Putamen (tissue), 1 donor: ENCODE measurements at places on chromosomes 16 and 17.

DNA sequence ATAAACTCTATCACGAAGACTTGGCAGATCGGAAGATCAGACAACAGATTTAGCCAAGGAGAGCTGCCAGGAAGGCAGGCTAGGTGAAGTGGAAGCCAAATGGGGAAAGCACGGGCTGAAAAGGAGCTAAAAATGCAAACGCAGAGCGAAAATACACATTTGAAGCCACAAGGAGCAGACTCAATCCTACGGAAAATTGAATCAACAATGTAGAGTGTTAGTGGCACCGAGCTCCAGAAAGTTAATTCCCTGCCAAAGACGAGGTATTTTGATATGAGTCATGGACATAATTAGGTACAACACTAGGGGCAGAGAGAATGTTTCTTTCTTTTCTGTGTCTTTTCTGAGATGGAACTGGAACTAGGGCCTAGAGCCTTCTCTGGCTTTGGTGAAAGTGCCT is 20.7 kb downstream of the GSG1L start:
- no peak for DNase-seq

GRCh38 chr16:1414532-1415260 is at the start of gene UNKL:
Gene UNKL, minus strand, starts transcription at chr16:1414704. Its CDS starts 13 bp downstream, at chr16:1414691.
- DNase-seq = no peak

- no peak for DNase-seq
These were observed 50.5 kb downstream of the WWP2 start for GRCh38 chr16:69812688-69813014.

- no peak for DNase-seq
These were observed 26.3 kb downstream of the ERN1 start for GRCh38 chr17:64103391-64104364.

DNA sequence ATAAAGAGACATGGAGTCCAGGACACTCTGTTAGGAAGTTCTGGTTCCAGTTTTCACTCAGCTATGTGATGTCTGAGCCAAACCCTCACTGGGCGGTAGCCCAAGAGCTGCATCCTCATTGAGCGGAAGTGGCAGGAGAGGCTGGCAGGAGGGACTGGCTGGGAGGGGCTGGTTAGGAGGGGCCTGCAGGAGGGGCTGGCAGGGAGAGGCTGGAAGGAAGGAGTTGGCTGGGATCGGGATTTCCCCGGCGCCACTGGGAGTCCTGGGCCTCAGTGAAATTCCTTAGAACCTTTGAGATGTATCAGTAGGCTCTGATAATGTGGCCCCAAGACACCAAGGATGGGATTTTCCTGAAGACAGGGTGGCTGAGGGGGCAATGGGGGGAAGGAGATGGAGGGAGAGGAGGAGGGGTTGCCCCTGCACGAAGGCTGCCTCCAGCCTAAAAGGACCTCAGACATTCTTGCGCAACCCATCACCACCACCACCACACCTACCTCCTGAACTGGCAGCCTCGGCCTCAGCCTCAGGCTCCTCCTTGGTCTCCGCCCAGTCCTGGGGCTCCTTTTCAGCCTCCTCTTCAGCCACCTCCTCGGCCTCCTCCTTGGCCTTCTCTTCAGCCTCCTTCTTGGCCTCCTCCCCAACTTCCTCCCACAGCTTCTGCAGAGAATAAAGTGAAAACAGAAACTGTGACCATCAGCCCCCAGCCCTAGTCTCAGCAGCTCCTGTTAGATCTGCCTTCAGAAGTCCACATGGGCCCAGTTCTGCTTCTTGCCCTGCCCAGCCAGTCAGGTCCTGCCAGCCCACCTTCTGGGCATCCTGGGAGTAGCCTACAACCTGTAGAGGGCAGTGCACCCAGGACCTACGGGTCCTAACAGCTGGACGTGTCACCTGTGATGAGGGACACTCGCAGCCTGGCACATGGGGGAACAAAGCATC is 31.7 kb downstream of the CNGB1 start:
- DNase-seq = no peak

GRCh38 chr16:19210280-19210924 is 42.4 kb downstream of the SYT17 start:
- DNase-seq = no peak

- DNase-seq = no peak
These were observed 44.3 kb upstream of the CRHR1 start for GRCh38 chr17:45739786-45740185.

DNA sequence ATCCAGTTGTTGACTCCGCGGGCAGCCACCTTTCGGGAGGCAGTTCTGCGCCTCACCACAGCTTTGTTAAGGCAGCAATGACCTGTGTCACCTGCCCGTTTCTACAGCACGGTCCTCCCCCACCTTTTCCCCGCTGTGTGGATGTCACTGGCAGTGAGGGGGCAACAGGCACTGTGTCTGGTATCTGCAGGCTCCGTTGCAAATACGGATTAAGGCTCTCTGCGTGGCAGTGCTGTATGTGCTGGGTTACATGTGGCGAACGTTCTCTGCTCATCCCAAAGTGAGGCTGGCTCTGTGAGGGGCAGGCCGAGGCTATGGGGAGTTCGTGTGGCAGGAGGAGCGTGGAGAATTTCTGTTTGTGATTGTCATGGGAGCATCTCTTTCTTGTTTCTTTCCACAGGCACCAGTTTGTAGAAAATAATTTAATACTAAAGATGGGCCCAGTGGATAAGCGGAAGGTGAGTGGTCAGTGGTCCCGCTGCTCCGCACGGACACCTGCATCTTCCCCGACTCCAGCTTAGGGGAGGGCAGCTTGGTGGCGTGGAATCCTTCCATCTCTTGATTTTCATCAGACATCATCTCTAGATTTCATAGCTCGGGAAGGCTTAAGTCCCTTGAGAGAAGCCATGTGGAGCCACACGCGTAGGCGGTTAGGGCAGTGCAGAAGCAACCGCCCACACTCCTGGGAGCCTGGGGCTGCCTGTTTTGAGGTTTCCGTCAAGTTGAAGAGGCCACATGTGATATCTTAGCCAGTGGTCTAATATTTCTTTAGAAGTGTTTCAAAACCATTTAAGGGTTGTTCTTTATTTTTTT is 57.8 kb downstream of the PDPK1 start:
- peak; percentile 17 for DNase-seq

DNA sequence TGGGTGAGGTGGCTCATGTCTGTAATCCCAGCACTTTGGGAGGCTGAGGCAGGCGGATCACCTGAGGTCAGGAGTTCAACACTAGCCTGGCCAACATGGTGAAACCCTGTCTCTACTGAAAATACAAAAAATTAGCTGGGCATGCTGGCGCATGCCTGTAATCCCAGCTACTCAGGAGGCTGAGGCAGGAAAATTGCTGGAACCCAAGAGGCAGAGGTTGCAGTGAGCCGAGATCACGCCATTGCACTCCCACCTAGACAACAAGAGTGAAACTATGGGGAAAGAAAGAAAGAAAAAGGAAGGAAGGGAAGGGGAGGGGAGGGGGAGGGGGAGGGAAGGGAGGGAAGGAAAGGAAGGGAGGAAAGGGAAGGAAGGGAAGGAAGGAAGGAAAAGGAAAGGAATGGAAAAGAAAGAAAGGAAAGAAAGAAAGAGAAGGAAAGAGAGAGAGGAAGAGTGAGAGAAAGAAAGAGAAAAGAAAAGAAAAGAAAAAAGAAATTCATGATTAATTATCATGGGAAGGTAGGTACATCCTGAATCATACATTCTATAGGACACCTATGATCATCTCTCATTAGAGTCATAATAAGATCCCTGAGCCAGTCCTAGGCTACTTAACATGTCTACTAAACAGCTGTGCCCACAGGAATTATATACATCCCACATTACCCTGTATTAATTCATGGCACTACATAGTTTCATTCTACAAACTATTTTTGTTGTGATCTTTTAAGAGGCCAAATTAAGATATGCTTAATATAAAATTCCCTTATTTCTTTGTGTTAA is 40.9 kb downstream of the CREBBP start:
- no peak for DNase-seq

DNA sequence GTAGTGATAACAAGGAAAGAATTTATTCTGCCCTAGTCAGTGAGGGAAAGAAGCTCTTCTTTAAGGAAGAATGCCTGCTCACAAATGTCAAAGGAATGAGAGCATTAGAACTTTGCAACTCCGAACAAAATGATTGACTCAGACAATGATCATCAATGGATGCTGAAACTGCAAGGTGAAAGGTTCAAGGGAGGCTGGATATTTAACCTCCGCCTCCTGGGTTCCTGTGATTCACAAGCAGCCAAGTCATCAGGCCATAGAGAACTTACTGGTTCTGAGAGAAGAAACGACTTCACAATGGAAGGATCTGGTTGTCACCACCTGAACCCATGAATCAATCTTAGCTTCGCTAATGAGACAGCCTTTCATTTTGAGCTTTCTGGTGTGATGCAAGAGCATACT is 16.0 kb upstream of the SCNN1B start:
- no peak for DNase-seq

- no peak for DNase-seq
These were observed 19.5 kb downstream of the ZNF652 start for GRCh38 chr17:49342575-49342936.
